Renal pelvis (tissue), 12 donors: ENCODE measurements at places on chromosomes 2 and 18. TPM values are rescaled to one million over a fixed set of nuclear protein-coding genes. Genes with fewer than 3 reads are reported as not detected.

NT5C1B gene
- 1.0 TPM for polyA plus RNA-seq

RASGRP3 gene
- polyA plus RNA-seq = 15.2 TPM

TBR1 gene
- not detected for polyA plus RNA-seq

BCL11A gene
- polyA plus RNA-seq = 16.1 TPM

HOXD1 gene
- polyA plus RNA-seq = 9.1 TPM

KLHL14 gene
- 29.1 TPM for polyA plus RNA-seq

BUB1 gene
- polyA plus RNA-seq = 24.4 TPM

DNA sequence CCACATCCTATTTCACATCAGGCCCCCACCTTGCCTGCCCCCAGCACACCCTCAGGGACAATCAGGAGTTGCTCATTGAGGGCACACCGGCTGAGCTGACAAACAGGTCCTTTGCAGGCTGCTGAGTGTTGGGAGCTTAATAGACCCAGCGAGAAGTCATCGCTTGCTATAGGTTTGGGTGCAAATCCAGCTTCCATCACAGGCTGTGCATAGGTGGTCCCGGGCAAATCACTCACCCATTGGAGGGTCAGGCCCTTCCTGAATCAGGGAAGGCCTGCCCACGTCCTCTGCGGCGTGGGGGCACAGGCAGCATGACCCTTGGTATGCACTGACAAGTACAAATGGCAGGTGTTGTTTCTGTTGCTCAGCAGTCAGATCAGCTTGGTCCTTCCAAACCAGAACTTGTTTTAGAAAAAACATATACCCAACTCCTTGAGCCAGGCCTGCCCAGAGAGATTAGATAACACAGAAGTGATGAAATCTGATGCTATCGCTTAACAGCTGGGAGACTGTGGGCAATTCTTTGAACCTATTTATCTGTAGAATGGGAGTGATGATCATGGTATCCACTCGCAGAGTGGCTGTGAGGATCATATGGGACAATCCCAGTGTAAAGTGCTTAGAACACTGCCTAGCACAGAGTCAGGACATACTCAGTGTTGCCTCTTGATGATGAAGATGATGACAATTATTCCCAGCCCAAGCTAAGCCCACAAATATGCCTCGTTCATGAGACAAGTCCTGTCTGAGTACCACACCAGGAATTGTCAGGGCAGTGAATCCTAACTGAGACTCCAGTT, 34.9 kb downstream of the SMAD7 start:
- DNase-seq = no peak

DNA sequence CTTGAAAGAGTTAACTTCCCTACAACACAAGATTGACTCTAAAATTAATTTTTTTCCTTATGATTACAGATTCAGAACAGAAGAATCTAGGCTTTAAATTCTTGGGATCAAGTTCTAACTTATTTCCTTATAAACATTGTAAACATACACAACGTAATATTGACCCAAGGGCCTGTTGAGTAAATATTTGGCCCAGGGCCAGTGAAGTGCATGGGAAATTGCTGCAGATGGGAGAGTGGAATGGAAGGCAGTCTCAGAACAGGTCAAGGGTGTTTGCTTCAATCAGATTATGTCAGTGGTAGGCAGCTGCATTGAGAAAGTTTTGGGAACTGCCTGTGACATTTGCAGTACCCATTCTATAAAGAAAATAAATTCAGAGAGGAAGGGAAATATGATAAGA, 137.6 kb downstream of the MYO1B start:
- DNase-seq = peak; percentile 9

DNA sequence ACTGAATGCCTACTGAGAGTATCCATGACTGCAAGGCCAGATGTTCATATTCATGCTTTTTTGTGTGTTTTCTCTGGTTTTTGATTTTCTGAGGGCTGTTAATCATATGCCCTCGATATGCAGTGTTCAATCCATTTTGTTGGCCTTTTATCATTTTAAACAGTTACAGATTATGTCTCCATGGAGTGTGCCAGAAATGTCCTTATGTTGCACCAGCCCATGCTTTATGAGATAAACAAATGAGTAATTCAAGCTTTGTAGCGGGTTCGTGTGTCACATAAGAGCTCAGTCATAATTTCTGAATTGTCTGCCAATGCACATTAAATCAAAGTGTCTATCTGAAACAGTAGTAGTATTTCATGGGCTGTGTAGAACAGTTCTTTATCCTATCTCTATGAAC, 583.0 kb downstream of the THSD7B start:
- no peak for DNase-seq

GRCh38 chr2:103738108-103738507, 976.3 kb downstream of the TMEM182 start:
- DNase-seq = no peak

- no peak for DNase-seq
Observed at GRCh38 chr18:14927701-14928100, 179.7 kb downstream of the ANKRD30B start.

- DNase-seq = no peak
Observed at GRCh38 chr2:72118951-72119350, 28.7 kb downstream of the CYP26B1 start.

DNA sequence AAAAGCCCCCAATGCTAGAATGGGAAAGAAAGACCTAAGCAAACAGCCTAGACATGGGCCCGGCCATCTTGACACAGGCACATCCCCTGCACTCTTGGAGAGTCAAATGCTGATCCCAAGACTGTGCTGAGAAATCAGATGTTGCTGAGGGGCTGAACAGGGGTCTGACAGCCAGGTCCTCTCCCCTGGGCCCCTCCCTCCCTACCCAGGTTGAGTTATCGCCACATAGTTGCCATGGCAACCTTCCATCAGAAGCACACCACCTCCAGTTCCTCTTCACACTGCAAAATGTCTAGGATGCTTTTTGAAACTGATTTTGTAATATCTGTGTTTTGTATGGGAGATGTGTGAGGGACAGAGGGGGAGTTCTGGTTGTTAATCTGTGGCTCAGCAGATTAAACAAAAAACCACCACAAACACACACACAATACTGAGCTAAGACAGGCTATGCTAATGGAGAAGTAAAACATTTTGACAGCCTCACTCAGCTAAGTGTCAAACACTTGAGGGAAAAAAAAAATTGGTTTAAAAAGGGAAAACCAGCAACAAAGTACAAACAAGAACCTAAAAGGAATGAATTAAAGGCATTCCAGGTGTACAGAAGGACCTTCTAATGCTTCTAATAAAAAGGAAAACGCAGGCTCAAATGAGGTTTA, 88.2 kb downstream of the TMEM163 start:
- DNase-seq = no peak

GRCh38 chr2:58649756-58650155, 408.6 kb upstream of the FANCL start:
- no peak for DNase-seq
